Ascending aorta (tissue), 2 donors: ENCODE measurements at places on chromosomes 13 and 19.
A peak's percentile ranks its signal among the peaks of the same experiment; 100 is the strongest.

GRCh38 chr13:71278512-71278911, 588.5 kb downstream of the DACH1 start:
- no peak for DNase-seq

DNA sequence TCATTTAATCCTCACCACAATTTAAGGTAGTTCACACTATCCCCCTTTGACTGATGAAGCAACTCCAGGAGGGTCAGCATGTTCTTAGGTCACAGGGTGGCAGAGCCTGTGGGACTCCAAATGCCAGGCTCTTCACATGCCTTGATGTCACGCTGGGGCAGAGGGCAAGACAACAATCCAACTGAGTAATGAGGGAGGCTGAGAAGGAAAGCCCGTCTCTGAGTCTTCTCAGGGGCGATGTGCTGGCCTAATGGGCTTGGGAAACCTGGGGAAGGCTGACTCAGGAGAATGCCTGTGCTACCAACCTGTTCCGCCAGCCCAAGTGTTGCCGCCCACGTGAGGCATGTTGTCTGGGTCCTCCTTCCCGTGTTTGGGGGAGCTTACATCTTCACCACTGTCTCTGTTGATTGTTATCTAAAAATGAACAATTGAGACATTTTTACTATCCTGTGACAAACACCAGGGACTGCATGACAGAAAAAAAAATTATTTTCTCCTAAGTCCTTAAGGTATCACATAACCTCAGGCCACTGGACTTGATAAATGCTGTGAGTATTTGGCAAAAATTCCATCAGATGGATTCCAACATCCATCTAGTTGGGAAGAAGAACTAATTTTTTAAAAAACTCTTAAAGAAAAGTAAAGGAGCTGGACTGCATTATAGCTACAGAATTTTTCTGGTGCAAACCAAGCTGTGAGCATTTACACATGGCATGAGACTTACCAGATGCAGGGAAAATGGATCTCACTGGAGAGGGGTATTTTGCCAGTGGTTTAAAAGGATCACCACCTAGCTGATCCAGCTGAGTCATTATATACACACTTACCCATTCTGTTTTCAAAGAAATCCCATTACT, 157.5 kb downstream of the RGCC start:
- DNase-seq = no peak

- no peak for DNase-seq
Observed at GRCh38 chr13:42490676-42491075, 83.3 kb upstream of the TNFSF11 start.

DNA sequence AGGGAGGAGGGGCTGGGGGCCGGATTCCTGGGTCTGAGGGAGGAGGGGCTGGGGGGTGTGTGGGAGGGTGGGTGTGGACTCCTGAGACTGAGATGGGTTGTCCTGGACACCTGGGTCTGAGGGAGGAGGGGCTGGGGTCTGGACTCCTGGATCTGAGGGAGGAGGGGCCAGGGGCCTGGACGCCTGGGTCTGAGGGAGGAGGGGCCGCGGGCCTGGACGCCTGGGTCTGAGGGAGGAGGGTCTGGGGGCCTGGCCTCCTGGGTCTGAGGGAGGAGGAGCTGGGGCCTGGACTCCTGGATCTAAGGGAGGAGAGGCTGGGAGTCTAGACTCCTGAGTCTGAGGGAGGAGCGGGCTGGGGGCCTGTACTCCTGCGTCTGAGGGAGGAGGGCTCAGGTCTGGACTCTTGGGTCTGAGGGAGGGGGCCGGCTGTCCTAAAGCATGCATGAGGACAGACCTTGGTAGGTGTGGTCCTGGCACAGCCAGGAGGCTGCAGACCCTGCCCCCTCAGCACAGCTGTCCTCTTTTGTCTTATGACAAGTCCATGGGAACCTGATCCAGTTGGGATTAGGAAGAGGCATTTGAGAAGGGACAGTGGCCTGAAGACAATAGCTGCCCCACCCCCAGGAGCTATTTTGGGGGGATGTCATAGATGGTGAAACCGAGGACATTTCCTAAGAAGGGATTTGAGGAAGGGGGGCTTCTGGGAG, 1.3 kb downstream of the TNNT1 start:
- DNase-seq = no peak

DNA sequence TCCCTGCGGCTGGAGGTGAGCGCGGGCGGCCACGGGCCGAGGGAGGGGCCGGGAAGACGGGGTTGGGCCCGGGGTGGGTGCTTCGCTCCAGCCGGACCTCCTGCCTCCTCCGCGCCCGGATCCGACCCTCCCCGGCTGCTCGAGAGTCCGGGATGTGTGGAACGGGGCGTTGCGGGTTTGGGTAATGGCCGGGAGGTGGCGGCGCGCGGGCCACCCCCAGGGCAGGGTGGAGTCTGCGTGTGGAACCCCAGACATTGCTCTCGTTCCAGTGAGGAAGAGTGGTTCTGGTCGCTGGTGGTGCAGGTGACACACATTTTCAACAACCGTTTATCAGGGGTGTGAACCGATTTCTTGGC, 38.8 kb downstream of the ARHGEF7 start:
- peak; percentile 74 for DNase-seq

GRCh38 chr19:54668353-54668752, 5.6 kb downstream of the LILRB4 start:
- DNase-seq = no peak

DNA sequence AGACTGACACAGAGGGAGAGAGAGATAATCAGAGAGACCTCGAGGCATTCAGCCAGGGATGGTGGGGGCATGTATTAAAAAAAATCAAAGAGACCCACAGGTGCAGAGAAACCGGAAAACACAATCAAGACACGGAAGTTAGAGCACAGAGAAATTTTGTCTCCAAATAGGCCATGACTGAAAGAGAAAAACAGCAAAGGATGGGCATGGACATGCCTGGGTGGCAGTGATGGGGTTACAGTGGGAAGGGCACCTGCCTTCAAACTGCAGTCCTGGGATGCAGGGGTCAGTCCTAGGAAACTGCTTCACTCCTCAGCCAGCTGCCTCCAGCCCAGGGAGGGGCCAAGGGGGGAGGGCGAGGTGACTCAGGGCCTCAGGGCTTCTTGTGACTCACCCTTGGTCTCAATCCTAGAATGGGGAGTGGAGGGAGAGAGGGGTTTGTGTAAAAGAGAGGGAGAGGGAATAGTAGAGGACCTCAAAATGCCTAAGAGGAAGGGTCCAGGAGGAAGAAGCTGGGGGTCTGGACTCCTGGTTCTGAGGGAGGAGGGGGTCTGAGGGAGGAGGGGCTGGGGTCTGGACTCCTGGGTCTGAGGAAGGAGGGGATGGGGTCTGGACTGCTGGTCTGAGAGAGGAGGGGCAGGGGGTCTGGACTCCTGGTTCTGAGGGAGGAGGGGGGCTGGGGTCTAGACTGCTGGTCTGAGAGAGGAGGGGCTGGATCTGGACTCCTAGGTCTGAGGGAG, 3.6 kb upstream of the KCNN4 start:
- DNase-seq = no peak

- no peak for DNase-seq
Observed at GRCh38 chr19:7521551-7522071, 813 bp upstream of the MCOLN1 start.
